A673 (cell line): ENCODE measurements at places on chromosomes 7 and 10. TPM values are rescaled to one million over a fixed set of nuclear protein-coding genes. Genes with fewer than 3 reads are reported as not detected.

The ZNF248 gene
- 8.7 and 10.6 TPM in 2 replicates for total RNA-seq

The PPP1R17 gene
- total RNA-seq, result not detected in 2 replicates

The FRAT1 gene
- total RNA-seq, result 0.45 and 1.1 TPM in 2 replicates

The HOXA13 gene
- not detected in 2 replicates for total RNA-seq

The HOGA1 gene
- not detected in 2 replicates for total RNA-seq

The KIAA1549 gene
- total RNA-seq, result 2.5 and 4.2 TPM in 2 replicates

The PNLIPRP2 gene
- not detected in 2 replicates for total RNA-seq

The NAT16 gene
- total RNA-seq, result not detected in 2 replicates

DNA sequence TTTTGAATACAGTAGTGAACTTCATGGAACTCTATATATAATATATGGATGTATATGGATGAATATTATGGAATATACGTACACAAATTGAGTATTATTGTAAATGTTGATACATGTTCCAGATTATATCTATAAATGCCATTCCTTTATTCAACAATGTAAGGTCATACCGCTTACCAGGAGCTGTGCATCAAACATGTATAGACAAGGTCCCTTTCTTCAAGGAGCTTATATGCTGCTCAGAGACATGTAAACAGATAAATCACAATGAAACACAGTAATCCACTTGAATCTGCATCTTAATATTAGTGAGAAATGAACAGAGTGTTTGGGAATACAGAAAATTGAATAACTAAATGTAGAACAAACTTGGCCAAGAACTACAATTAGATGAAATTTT lies 898 bp upstream of the SEM1 start:
- no peak for DNase-seq

- DNase-seq, result no peak
Observed at GRCh38 chr7:144575456-144575855, 172.0 kb upstream of the NOBOX start.

- no peak for DNase-seq
Observed at GRCh38 chr7:139200382-139200781, 30.7 kb upstream of the UBN2 start.

- peak; percentile 60 for DNase-seq
Observed at GRCh38 chr10:87878664-87879459, 15.4 kb downstream of the PTEN start.

GRCh38 chr10:131891196-131891928 lies 9.4 kb upstream of the PPP2R2D start:
- DNase-seq, result no peak

DNA sequence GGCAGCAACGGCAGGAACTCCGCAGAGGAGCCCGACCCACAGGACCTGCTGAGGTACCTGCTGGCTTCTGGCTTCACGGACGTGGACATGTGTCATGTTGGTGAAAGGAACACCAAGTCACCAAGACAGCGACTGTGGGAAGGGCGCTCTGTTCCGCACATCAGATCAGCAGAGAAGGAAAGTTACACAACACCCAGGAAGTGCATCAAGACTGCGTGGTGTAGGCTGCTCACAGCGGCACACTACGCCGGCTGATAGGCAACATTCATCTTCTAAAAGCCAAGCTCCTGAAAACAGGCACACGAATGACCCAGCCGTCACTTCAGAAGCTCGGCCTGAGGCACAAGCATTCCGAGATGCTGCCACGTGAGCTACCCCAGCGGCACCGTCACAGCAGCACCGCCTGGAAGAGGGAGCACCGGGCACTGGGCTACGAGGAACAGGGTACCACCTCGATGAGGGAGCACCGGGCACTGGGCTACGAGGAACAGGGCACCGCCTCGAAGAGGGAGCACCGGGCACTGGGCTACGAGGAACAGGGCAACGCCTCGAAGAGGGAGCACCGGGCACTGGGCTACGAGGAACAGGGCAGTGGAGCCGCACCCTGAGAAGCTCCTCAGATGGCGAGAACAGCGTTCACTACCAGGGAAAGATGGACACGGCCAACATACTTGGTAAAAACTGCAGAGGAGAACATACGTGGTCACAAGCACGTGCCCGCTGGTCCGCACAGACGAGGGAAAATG lies 86.7 kb downstream of the MAD1L1 start:
- no peak for DNase-seq

DNA sequence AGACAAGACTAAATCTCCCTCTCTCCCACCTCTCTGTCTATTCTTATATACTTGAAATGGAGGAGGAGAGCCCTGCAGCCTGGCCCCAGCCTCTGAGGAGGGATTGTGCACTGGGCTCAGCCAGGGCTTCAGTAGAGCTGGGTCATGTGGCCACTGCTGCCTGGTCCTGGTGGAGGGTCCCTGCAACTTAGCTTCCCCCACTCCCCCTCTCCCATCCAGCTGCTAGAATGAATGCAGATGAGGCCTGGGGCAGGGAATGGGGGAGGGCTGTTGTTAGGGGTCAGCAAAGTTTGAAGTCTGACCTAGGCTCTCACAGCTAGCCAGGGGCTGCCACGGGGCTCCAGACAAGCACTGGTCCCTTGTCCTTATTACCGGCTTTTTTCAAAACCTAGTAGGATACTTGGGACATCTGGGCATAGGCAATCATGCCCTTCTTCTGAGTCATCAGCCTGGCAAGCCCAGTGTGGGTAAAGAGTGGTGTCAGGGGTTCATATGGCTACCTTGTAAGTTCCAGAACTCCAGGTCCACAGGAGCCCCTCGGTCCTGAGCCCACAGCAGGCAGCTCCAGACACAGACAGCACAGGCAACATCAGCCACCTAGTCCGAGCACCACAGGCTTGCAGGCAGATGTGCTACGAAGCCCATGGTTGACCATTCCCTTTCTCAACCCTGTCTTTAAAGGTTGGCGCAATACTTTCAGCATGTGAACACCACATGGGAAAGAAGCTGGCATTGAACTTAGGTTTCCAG lies 12.8 kb upstream of the CXCL12 start:
- DNase-seq, result no peak

GRCh38 chr10:13079776-13080050 lies 20.2 kb upstream of the OPTN start:
- peak; percentile 58 for DNase-seq

DNA sequence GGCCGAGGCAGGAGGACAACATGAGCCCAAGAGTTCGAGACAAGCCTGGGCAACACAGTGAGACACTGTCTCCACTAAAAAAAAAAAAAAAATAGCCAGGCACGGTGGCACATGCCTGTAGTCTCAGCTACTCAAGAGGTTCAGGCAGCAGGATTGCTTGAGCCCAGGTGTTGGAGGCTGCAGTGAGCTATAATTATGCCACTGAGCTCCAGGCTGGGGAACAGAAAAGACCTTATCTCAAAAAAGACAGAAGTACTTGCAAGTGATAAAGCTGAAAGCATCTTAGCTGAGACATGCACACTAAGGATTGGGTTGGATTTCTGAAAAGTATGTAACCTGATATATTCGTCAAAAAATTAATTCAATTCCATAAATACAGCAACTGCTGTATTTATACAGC lies 68.4 kb downstream of the PPP1R3C start:
- DNase-seq, result no peak

DNA sequence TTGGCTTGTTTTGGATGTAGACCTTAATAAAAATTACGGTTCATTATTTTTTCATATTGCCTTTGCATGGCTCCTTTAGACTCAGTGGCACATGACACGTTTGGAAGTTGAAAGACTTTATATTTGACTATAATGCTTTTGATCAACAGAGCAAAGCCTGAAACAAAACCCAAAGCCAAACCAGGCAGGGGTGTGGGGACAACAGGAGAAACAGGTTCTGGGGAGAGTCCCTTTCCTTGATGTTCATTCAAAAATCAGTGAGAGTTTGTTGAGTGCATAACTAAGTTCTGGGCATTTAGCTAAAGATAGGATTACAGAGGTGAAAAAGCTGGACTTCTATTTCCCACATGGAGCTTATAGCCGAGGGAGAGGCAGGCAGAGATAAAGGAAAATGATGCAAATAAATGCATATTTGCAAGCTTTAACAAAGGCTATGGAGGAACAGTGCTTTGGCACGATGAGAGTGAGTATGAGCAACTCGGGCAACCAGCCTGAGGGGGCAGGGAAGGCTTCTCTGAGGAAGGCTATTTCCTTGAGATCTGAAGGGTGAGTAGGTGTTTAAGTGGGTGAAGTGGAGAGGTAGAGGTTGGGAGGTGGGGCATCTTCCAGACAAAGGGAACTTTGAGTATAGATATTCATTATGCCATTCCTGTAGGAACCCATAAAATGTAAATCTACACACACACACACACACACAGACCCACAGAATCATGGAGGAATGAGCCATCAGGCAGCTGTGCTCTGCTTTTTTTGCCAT lies 34.5 kb upstream of the PDZD8 start:
- DNase-seq, result no peak

DNA sequence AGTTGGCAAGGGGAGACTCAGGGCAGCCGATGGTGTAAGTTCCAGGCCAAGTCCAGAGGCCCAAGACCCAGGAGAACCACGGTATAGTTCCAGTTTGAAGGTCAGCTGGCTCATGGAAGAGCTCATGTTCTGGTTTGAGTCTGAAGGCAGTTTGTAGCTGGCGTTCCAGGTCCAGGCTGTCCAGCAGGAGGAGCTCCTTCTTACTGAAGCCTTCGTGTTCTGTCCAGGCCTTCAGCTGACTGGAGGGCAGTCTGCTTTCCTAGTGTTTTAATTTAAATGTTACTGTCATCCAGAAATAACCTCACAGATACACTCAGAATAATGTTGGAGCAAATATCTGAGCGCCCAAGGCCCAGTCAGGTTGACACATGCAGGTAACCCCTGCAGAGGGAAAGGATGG lies 4.2 kb downstream of the SUN1 start:
- no peak for DNase-seq

DNA sequence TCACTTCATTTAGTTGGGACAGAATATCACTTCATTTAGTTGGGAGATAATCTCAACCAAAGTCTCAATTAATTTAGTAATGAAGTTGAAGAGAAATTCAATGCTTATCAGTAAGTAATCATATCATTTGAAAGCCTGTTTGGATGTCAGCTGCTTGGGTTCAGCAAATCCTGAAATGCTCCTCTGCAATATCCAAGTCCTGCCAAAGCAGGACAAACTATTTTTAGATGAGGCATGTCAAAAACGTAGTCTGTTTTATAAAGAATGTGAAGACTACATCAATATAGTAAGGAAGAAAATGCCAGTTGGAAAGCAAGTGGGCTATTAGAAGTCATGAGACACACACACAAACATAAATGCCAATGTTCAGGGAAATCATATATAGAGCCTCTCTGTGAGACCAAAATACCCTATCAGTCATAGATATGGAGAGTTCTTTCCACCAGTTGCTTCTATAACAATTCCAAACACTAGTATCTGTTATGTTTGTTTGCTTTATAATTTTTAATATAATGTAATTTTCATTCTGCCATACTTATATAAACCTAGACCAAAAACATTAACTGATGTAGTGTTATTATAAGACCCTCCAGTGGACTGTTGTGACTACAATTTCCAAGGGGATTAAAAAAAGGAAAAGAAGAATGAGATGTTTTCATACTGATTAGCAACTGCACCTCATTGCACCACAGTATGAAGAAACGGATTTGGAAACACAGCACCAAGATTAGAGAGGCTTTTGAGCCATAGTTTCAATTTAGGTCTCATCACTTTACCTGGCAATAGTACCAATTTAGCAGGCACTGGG lies 160.7 kb downstream of the LRRTM3 start:
- no peak for DNase-seq

- no peak for DNase-seq
Observed at GRCh38 chr7:77450054-77450453, 33.9 kb upstream of the GSAP start.
